Muscle of arm (tissue), 14 donors: ENCODE measurements at places on chromosomes 7 and 10.

- no peak for DNase-seq
These were observed 5.7 kb upstream of the TIAL1 start for GRCh38 chr10:119602241-119603095.

DNA sequence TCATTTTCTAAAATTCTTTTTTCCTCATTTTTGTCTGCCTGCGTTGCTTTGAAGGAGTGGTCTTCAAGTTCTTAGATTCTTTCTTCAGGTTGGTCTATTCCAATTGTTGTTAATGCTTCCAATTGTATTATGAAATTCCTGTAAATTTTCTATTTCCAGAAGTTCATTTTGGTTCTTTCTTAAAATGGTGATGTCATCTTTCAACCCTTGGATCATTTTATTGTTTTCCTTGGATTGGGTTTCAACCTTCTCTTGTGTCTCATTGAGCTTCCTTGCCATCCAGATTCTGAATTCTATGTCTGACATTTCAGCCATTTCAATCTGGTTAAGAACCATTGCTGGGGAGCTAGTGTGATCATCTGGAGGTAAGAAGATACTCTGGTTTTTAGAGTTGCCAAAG, 33.1 kb downstream of the PNLIPRP2 start:
- no peak for DNase-seq

DNA sequence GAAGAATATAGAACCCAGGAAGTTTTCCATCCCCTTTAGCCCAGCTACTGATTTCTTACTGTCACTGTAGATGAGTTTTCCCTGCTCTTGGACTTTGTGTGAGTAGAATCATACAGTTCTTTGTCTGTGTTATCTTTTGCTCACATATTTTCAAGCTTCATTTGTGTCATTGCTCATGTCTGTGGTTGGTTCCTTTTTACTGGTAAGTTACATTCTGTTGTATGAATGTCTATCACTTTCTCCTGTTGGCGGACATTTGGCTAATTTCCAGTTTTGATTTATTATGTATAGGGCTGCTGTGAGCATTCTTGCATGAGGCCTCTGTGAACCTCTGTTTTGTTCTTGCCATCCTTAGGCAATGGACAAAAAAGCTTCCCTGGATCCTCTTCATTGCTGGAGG, 5.3 kb downstream of the GLRX3 start:
- DNase-seq, result no peak

DNA sequence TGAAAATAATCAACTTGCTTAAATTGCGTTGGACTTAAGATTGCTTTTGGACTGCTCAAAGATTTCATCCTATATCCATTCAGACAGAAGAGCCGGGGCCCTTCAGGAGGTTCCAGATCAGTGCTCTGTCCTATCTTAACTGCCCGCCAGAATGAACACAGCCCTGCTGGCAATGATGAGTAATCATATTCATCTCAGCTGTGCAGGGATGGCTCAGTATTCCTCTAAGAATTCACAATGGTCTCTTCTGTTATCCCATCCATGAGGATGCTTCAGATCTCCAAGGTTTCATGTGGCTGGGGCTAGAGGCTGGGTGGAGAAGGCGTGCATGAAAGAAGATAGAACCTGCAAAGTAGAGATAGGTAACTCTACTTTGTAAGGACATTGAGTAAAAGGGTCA, 80.0 kb upstream of the NPVF start:
- no peak for DNase-seq

DNA sequence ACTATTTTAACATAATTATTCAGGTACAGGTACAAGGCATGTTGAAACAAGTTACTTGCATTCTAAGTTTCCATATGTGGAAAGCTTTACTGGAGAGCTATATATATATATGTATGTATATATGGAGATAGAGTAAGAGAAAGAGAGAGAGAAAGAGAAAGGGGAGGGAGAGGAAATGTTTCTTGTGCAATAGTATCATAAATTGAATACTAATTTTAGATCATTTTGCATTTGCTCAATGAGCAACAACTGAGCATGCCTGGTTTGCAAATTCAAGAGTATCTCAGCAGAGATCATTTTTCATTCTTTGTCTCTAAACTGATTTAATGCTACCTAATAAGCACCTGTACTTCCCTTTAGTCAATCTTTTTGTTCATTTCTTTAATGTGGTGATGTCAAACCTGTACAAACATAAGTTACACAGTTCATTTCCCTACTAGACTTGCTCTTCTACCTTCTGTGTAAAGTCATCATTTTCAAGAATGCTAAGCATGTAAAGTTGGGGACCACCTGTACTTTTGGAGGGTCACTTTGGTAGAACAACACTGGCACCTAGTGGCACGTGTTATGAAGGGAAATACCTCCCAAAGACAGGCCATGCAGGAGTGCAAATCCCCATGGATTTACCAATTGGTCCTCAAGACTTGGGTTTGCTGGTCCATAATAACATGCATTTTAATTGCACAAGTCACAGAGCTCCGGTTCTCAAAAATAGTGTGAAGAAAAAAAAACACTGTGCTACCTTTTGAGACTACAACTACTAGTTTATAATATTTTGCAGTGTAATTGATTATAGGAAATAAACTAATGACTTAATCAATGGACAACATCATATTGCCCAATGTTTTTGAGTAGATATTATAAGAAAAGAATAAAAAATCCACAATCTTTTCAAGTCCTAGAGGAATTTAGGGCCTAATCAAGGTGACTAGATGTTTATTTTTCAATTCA, 431.2 kb upstream of the IGFBP3 start:
- DNase-seq, result peak; percentile 45

- DNase-seq, result no peak
These were observed 16.7 kb downstream of the USP6NL start for GRCh38 chr10:11594589-11595394.

DNA sequence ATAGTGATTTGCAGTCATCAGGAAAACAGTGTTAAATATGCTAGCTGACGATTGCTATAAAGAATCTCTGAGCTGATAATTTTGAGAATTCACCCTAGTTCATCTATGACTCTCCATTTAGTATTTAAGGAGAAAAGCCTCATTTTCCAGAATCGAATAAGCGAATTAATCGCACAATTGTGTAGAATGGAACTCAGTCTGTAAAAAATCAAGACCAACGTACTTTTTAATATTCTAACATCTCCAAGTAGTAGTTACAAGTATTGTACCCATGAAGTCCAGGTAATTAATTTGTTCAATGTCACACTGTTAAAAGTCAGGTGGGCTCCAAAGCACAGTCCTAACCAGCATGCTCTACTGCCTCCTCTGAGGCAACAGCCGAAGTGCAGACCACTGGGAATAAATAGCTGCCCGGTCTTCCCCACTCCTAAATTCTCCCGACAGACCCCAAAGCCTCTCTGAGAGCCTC, 380 bp upstream of the AGBL3 start:
- DNase-seq, result no peak

- no peak for DNase-seq
These were observed 67.9 kb upstream of the OGDHL start for GRCh38 chr10:49830016-49830415.

DNA sequence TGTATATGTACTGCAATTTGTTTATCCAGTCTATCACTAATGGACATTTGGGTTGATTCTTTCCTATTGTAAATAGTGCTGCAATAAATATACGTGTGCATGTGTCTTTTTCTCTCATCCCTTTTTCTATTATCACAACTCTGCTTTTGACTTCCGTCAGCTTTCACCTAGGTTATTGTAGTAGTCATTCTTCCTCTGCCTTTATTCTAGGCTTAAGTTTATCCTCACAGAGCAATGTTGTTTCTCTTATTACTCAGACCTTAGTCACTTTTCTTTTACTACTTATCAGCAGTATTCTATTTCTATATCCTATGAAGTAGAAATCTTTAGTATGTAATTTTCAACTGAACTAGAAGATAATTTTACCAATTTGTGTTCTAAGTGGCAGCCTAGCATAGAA, 175.3 kb upstream of the SEMA3E start:
- no peak for DNase-seq

GRCh38 chr10:25405871-25406270, 231.1 kb downstream of the GPR158 start:
- no peak for DNase-seq
